ENCODE measurements at places on chromosomes 2 and 18. TPM values are rescaled to one million over a fixed set of nuclear protein-coding genes. Genes with fewer than 3 reads are reported as not detected.

The REG3G gene
- not detected for total RNA-seq

The FER1L5 gene
- total RNA-seq: 0.34 TPM

The SCYGR7 gene
- total RNA-seq: not detected

The LDLRAD4 gene
- not detected for total RNA-seq

The POLR1A gene
- total RNA-seq: 14.8 TPM

The R3HDM1 gene
- total RNA-seq: 16.3 TPM

The PLB1 gene
- 1.4 TPM for total RNA-seq

The HS6ST1 gene
- 14.6 TPM for total RNA-seq

The COL4A4 gene
- total RNA-seq: under 0.01 TPM

The MAP3K19 gene
- not detected for total RNA-seq
